ENCODE measurements at places on chromosomes 1 and 21.

GRCh38 chr1:56389813-56390212 is 189.6 kb downstream of the PLPP3 start:
- no peak for DNase-seq

GRCh38 chr1:36909946-36910725 is 124.2 kb downstream of the GRIK3 start:
- no peak for DNase-seq

DNA sequence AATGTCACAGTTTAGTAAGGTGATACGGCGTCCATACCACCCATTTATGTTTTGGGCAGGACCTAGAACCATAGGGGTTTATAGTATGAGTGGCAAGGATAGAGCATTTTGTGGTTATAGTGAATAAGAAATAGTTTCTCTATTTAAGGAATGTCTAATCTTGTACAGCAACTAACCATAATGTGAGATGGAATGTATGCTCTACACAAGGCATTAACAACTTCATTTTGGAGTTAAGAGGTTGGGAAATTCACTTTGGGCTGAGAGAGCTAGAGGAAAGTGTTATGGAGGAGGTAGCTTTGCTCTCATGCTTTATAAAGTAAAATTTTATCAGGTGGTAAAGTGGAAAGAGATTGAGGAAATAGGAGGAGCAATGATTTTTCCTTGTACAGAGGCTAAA is 3.0 kb upstream of the MCL1 start:
- DNase-seq: no peak

GRCh38 chr1:8155528-8156186 is 129.5 kb upstream of the ERRFI1 start:
- no peak for DNase-seq

DNA sequence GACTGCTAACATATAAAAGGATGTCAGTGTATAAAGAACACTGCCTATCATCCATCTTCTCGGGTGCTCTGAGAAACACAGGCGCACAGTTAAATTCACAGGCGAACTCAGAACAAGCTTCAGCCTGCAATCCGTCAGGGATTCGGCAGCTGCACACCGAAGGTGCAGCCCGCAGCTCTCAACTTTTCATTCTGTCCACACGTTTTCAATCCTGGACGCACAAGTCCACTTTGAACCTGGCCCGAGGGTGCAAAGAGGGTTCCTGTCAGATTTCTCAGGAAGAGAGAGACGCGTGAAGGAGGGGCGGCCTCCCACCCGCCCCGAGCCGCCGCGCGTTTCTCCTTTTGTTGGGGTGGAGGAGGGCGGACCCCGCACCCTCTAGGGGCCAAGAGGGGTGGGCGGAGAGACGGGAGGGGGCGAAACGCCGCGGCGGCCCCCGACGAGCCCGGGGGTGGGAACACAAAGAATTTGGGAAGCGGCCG is 724 bp downstream of the DOCK7 start:
- no peak for DNase-seq

DNA sequence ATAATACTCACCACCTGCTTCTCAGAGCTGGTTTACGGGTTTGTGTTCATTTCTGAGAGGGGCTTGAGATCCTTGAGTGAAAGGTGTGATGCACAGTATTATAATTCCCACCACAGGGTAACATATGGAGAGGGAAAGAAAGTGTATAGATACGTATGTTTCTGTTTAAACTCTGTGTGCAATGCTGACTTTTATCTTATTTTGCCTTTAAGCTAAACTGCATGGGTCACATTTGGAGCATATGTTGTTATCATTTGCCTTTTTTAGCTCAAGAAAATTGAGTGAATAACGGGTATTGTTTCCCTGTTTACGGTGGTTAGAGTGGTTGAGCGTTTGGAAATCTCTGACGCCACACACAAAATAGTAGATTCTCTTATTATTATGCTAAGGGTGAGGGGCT is 191.1 kb upstream of the NFIA start:
- DNase-seq: no peak

DNA sequence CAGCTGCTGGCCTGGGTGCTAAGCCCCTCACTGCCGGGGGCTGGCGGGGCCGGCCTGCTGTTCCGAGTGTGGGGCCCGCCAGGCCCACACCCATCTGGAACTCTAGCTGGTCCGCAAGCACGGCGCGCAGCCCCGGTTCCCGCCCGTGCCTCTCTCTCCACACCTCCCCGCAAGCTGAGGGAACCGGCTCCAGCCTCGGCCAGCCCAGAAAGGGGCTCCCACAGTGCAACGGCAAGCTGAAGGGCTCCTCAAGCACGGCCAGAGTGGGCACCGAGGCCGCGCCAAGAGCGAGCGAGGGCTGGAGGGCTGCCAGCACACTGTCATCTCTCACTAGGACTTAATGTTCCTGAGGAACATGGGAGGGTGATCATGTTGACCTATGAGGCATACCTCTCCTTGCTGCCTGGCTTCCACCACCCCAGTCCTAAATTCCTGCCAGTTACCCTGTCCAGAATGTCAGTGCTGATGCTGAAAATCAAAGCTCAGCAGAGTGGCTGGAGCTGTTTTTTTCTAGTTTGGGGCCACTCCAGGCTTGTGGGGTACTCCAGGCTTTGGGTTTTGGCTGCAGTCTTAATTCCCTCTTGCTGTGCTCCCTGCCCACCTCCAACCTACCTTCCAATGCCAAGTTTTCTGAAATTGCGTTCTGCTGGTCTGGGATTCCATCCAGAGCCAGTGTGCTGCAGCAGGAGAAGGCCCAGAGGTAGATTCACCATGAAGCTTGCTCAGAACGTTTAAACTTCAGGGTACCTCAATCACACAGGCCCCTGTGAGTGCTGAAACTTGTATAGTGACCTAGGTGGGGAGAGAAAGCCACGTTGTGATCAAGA is 44.2 kb upstream of the LPGAT1 start:
- DNase-seq: no peak

GRCh38 chr1:232795497-232796053 is 9.6 kb upstream of the MAP10 start:
- DNase-seq: no peak

DNA sequence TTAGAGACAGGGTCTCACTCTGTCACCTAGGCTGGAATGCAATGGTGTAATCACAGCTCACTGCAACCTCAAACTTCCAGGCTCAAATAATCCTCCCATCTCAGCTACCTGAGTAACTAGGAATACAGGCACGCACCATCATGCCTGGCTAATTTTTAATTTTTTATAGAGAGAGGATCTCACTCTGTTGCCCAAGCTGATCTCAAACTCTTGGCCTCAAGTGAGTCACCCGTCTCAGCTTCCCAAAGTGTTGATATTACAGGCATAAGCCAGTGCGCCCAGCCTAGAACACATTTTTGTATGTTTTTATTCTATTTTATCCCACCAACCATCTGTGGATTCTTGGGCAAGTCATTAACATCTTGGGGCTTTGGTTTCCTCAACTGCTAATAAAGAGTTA is 100.5 kb downstream of the AK5 start:
- no peak for DNase-seq

DNA sequence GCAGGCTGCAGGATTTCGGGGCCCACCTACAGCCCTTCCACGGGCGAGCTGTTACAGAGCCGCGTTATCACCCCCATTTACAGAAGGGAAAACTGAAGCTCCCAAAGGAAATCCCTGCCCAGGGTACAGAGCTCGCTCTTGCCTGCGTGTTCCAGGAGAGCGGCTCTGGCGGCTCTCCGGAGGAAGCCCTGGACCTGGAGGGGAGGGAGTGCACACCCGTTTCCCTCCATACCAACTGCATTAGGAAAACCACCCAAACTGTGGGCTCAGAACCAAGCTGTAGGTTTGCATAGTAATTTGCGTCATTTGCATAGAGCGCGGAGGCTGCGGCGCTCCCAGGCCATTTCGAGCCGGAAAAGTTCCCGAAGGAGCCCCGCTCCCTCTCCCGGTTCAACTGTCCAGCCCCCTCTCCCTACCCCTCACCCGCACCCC is 24.7 kb upstream of the ADGRB2 start:
- DNase-seq: no peak

- no peak for DNase-seq
Observed at GRCh38 chr1:98420376-98421084, 241.0 kb upstream of the SNX7 start.

DNA sequence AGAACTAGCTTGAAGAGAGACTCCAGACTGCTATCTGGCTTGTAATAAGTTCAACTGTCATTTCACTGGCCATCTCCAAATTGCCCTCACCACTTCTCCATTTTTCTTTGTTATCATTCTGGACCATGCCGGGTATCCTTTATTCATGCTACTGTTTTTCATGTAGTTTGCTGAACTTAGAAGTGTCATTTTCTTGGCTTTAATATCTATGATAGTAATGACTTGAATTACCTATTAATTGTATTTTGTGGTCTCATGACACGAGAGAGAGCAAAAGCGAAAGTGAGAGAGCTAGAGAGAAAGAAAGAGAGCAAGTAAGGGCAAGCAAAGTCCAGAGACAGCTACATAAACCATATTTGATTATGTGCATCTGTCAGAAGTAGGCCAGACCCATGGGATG is 184.9 kb upstream of the ATP1B1 start:
- no peak for DNase-seq

DNA sequence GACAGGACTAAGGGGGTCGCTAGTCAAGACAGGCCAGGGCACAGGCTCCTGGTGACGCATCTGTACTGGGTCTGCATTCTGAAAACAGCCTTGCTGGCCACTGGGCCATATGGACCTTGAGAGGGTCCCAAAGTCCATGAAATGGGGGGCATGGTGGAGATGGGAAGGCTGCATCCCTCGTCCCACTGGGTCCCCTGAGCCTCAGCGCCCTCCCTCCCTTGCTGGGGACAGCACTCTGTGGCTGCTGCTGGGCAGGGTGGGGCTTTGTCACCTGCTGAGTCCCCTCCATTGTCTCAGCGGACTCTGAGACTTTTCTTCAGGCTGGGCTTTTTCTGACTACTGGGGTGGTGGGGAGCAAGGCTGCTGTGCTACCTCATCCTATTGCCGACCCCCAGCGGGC is 205.2 kb downstream of the RHOU start:
- no peak for DNase-seq

DNA sequence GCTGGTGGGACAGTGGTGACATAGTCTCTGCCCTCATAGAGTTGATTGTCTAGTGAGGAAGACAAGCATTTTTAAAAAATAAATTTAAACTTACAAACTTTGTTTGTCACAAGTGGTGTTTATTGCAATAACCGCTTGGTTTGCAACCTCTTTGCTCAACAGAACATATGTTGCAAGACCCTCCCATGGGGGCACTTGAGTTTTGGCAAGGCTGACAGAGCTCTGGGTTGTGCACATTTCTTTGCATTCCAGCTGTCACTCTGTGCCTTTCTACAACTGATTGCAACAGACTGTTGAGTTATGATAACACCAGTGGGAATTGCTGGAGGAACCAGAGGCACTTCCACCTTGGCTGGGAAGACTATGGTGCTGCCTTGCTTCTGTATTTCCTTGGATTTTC is 58.4 kb downstream of the LAMC2 start:
- DNase-seq: no peak

- DNase-seq: no peak
Observed at GRCh38 chr1:3523980-3524379, 69.5 kb downstream of the ARHGEF16 start.

GRCh38 chr1:161801955-161802354 is 35.8 kb downstream of the ATF6 start:
- no peak for DNase-seq

DNA sequence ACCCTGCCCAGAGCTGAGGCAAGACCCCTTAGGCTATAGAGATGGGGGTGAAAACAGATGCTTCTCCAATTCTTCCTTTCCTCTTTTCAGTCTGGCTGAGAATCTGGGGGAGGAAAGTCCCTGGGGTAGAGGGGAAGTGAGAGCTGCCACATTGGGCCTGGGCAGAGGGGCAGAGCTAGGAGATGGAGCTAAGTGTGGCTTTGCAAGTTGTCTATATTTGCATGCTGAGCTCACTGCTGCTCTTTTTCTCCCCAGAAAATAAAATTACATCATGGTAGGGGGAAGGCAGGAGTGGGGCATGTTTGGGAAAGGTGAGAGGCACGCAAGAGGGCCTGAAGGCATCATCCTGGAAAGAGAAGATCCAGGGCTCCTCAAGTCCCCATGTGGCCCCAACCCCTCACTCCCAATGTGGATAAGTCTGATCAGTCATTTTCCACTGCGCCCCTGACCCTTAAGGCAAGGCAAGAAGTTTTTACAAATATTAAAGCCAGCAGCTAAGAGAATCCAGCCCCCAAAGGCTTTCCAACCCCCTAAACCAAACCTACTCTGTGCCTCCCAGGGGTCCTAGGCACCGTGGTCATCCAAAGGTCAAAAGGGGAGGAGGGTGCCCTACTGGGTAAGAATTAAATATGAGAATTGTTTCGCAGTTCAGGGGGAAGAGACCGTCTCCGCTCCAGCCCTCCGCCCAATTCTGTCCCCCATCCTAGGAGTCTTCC is 500 bp upstream of the PEA15 start:
- DNase-seq: no peak

DNA sequence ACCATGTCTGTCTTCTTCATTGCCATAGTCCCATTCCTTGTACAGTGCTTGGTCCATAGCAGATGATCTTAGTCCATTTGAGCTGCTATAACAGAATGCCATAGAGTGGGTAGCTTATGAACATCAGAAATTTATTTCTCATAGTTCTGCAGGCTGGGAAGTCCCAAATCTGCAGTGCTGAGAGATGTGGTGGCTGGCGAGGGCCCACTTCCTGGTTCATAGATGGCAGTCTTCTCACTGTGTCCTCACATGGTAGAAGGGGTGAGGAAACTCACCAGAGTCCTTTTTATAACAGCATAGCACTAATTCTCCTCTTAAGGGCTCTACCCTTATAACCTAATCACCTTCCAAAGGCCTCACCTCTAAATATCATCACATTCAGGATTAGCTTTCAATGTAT is 23.1 kb upstream of the RAP1A start:
- DNase-seq: peak; percentile 36

DNA sequence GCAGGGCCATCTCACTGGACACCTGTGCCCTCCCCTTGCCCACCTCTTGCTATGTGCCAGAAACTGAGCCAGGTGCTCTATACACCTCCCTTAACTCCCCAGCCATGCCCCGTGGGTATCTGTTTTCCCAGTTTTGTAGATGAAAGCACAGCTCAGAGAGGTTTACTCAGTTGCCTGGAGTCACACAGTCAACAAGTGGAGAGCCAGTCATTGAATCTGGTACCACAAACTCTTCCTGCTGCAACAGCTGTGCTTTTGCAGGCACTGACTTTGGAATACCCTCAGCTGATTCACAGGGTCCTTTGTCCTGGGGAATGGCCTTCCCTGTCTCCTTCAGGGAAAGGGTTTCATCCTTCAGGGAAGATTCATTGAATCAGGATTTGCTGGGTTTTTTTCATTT is 22.1 kb downstream of the PAX7 start:
- DNase-seq: no peak

- no peak for DNase-seq
Observed at GRCh38 chr1:224377676-224378006, 21.0 kb downstream of the CNIH4 start.

GRCh38 chr21:32929633-32930038 is 96.1 kb upstream of the OLIG2 start:
- no peak for DNase-seq

DNA sequence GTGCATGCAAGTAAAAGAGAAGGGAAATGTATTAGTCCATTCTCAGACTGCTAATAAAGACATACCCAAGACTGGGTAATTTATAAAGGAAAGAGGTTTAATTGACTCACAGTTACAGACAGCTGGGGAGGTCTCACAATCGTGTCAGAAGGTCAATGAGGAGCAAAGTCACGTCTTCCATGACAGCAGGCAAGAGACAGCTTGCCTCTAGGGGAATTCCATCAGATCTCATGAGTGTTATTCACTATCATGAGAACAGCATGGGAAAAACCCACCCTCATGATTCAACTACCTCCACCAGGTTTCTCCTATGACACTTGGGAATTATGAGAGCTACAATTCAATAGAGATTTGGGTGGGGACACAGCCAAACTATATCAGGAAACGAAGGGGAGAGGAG is 8.1 kb downstream of the KRTAP21-3 start:
- DNase-seq: no peak

- DNase-seq: no peak
Observed at GRCh38 chr1:30449003-30449402, 274.4 kb downstream of the MATN1 start.

Measured in activated CD8-positive, alpha-beta memory T cell treated with anti-CD3 and anti-CD28 coated beads for 1 hour (primary cell).